Cerebellar nuclear complex (tissue), 1 donor: ENCODE measurements at places on chromosomes 1 and 21.

- DNase-seq, result no peak
Observed at GRCh38 chr21:37139154-37139553, 66.1 kb downstream of the TTC3 start.

DNA sequence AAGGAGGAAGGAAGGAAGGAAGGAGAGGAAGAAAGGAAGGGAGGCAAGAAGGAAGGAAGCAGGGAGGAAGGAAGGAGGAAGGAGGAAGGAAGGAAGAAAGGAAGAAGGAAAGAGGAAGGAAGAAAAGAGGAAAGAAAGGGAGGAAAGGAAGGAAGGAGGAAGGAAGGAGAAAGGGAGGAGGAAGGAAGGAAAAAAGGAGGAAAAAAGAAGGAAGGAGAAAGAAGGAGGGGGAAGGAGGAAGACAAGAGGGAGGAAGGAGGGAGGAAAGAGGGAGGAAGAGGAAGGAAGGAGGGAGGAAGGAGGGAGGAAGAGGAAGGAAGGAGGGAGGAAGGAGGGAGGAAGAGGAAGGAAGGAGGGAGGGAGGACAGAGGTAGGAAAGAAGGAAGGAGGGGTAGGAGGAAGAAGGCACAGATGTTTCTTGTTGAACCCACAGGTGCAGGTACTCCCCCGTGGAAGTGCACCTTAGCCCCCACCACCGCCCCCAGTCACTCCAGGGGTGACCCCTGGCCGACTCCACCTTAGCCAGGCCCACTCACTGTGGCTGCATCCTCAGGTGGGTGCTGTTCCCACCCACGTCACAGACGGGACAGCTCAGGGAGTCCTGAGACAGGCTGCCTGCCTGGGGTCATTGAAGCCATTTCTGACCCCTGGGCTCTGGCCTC is 57.9 kb upstream of the TTC34 start:
- DNase-seq, result no peak

- DNase-seq, result no peak
Observed at GRCh38 chr1:117753232-117753631, 147.4 kb downstream of the TENT5C start.

DNA sequence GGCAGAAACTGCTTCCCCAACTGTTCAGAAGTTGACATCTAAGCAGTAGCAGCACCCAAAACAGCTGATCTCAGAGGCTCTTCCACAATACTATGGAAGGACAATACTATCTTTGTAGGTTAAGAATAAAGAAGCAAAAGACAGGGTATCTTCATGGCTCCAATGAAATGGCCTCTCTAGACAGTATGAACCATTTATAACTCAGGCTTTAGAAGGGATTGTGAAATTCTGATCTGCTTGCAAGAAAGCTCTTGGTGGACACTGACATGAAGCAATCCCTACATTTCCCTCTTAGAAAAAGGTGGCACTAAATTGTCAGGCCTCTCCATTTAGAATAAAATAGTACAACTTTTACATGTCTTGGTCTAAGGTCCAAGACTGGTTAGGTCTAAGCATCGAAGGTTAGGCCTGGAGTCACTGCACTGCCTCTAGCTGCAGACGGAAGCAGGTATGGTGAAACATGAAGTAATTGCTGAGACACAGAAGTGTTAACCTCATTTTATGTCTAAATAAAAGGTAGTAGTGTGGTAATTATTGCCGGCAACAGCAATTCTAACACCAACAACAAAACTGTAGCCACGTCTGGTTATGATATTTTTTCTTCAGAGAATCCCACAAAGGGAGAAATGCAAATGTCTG is 50.6 kb upstream of the HP1BP3 start:
- no peak for DNase-seq

GRCh38 chr21:22892028-22892427 is 1893.8 kb downstream of the NCAM2 start:
- no peak for DNase-seq

DNA sequence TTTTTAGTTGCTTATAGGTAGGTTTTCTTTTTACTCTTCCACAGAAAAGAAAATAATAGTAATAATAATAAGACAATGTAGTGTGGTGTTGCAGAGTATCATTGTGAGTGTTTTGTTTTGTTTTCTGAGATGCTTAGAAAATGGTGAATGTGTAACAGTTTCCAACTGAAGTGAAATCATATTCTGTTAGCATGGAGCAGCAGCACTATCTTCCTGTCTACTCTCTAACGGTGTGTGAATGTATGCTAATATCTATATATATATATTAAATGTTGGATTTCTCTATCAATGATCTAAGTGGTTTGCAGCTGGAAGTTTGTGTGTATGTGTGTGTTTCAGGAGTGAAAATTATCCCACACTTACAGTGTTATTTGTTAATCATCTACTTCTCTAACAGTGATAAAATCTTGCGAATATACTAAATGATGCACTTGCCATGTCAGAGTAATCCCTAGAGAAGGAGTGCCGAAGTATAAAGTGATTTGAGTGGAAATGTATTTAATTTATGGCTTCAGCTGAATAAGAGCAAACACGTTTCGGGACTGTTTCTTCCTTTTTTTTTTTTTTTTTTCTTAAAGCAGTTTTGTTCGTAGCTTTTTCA is 377 bp downstream of the SAMD13 start:
- peak; percentile 40 for DNase-seq

DNA sequence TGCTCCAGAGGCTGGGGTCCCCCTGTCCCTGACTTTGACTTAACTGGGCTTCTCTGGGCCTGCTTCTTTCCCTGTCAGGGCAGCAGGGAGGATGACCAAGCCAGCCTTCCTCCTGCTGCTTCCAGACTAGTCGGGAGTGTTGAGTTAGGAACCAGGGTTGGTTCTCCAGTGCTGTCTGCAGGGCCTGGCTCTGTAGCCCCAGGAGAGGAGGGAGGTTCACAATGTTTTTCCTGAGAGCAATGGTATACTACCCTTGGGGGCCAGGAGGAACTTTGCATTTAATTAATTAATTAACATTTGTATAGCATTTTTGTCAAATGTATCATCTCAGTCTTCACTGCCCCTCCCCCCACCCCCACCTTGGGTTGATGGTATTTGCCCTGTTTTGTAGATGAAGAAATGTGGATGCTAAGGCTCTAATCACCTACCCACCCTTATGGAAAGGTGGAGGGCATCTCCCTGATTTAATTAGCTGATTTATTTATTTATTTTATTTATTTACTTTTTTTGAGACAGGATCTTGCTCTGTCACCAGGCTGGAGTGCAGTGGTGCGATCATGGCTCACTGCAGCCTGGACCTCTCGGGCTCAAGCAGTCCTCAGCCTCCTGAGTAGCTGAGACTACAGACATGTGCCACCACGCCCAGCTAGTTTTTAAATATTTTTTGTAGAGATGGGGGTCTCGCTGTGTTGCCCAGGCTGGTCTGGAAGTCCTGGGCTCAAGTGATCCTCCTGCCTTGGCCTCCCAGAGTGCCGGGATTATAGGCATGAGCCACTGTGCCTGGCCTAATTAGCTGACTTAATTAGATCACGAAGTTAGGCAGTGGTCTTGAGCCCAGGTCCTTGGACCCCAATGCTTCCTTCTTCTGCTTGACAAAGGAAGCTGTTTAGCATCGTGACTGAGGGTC is 6.6 kb downstream of the H6PD start:
- DNase-seq, result no peak

GRCh38 chr1:204123376-204123775 is 28.5 kb downstream of the ETNK2 start:
- no peak for DNase-seq

GRCh38 chr1:236416165-236416564 is 22.1 kb downstream of the EDARADD start:
- no peak for DNase-seq

DNA sequence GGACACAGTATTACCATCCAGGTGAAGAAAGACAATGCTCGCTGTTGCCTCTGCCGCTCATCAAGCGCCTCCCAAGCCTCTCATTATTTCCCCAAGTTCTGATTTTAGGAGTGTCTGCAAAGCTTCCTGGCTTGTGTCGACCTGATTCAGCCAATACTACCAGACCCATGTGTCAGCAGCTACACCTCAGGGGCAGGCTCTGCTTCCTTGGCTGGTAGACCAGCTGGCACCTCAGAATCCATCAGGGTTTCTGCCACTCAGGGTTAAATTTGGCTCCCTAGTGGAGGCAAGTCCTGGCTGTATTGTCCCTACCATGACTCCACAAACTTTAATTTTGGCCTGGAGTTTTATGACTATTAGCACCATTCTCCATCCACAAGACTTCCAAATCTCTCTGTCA is 35.4 kb downstream of the SUSD4 start:
- no peak for DNase-seq
